T-helper 1 cell (primary cell): ENCODE measurements at places on chromosomes 11 and 22.

DNA sequence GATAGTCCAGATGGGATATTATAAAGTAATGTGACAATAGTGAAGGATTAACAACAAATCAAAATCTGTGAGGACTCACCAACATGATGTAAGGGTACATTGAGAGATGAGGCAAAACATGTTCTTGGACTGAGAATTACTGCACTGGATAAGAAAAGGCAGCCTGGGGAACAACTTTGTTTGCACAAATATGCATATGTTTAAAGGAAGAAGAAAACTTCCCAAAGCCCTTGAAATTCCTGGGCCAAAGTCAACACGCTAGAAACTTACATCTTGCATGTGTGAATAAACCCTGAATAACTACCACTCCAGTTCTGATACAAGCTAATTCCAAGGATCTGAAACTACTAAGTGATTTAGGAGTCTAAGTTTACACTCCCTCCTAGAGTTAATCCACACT is 1.1 kb downstream of the OR52A5 start:
- no peak for DNase-seq

GRCh38 chr11:104623518-104623917 is 274.7 kb downstream of the CASP12 start:
- DNase-seq = no peak

GRCh38 chr11:94840209-94840608 is 72.1 kb downstream of the AMOTL1 start:
- no peak for DNase-seq

GRCh38 chr11:112285841-112286311 is 25.2 kb upstream of the PLET1 start:
- no peak for DNase-seq

DNA sequence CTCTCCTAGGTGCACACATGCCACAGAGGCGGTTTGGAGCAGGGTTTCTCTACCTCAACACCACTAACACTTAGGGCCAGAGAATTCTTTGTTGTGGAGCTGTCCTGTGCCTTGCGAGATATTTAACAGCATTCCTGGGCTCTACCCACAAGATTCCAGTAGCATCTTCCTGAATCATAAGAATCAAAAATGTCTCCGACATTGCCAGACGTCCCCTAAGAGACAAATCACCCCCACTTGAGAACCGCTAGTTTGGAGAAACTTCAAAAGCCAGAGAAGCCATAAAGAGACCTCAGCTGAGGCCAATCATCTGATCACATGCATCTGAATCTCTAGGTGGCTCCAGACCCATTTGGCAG is 16.1 kb downstream of the MFNG start:
- DNase-seq = no peak

DNA sequence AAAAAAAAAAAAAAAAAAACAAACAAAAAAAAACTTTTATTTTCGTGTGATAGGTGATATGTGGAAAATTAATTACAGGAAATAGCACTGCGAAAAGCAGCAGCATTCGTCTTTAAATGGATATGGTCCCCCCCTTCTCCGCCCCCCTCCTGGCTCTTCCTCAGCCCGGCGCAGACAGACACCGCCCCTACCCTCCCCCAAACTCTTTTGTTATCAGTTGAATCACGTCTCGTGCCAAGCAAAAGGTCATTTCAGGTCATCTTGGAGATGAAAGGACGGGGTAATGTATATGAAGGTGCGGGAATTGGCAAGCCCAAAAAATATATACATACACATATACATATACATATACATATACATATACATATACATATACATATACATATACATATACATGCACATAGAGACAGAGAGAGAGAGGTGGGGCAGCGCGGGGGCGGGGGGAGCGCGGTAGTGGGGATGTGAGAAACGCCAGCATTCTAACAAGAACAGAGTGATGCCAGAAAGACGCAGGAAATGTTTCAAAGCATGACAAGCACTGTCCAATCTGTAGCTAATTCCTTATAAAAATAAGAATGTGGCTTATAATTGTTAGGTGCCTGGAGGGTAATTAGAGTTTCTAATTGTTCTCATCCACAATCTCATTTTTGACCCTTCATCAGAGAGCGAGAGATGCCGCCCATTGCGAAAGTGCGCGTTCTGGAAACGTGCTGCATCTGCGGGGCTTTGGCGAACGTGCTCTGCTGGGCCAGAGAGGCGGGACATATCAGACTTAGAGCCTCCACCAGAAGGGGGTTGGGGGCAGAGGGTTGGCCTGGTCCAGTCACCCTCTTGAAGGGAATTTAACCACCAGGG is 214.5 kb upstream of the UBASH3B start:
- no peak for DNase-seq

- DNase-seq = no peak
Observed at GRCh38 chr11:4704054-4704789, at the start of gene MMP26. Gene MMP26, plus strand, starts transcription at chr11:4704784.

- DNase-seq = no peak
Observed at GRCh38 chr11:2209370-2209801, 37.8 kb upstream of the TH start.

- DNase-seq = no peak
Observed at GRCh38 chr11:67502328-67502979, 2.7 kb downstream of the PITPNM1 start.

GRCh38 chr11:26229257-26229656 is 102.7 kb upstream of the ANO3 start:
- no peak for DNase-seq
